ENCODE measurements at places on chromosomes 1 and 21.
A peak's percentile ranks its signal among the peaks of the same experiment; 100 is the strongest.

GRCh38 chr1:89286549-89287180 is 14.0 kb upstream of the GBP5 start:
- no peak for DNase-seq

DNA sequence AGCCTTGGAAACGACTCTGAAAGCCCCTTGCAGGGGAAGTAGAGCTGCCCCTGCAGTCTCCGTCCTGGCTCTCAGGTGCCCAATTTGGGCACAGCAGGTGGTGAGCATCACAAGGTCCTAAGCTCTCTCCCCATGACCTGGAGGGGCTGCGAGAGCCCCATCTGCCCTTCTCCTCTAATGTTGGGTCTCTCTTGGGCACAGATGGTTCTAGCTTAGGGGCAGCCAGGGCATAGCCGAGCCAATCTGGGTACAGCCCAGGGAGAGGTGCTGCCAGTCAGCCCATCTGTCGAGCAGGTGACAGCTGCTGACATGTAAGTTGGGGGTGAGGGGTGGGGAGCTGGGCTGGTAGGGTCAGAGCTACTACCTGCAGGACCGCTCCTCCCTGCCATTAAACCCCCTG is 50.7 kb downstream of the SYT2 start:
- DNase-seq: no peak

GRCh38 chr1:32741413-32742198 is 39.0 kb upstream of the SYNC start:
- no peak for DNase-seq

GRCh38 chr1:53259932-53260331 is 21.6 kb upstream of the MAGOH start:
- DNase-seq: no peak

DNA sequence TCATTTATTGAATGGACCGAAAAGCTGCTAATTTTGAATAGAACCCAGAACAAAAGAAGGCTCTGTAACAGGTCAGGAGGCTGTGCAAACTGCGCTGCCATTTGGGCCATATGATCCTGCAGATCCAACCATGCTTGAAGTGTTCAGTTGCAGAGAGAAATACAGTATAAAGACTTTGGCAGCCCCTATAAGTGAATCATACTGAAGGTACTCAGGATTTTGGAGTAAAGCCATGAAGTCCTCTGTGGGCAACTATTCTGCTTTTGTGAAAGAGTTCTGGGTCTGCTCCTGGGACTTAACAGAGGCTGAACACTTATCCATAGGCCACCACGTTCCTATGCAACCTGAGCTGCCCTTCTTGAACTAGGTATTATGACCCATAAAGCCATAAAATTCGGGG is 1613.6 kb upstream of the PRMT6 start:
- DNase-seq: no peak

DNA sequence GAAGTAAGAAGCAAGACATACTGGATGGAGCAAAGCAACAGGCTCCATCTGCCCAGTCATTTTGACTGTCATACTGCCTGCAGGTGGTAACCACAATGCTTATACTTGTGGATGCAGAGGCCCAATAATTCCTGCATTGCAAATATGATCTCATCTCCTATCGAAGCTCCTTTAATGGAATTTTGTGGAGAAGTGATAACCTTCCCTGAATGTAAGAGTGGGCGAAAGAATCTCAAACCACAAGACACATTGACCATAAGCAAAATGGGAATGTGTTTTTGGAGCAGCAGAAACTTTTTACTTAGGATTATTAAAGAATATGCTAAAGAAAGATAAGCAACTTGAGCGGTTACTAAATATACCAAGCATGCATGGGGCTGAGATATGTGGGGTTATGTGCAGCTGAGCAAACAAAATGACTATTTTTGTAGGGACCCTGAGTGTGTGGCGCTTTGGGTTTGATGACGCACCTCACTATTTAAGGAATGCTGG is 77.4 kb upstream of the BACH1 start:
- DNase-seq: no peak

GRCh38 chr1:110643879-110644472 is 30.8 kb downstream of the KCNA3 start:
- no peak for DNase-seq

DNA sequence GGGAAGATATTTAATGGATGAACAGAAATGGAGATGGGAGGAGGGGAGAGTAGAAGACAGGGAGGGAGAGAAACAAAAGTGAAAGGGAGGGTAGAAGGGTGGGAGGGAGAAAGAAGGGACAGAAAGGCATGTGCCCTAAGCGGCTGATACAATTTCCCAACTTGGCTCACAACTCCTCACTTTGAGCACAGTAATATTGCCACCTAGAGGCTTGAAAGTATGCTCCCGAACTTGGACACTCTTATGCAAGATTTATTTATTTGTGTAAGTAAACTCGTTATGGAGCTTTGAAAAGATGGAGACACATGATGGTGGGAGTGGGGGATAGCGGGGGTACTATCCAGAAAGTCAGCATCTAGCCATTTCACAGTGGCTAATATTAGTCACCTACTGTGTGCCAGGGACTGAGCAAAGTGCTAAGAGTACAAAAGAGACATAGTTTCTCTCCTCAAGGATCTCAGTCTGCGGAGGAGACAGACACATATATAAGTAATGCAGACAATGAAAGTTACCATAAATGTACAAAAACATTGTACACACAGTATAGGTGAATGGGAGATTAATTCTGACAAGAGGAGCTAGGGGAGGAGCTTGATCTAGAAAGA is 189.7 kb downstream of the SEC16B start:
- peak; percentile 25 for DNase-seq

GRCh38 chr1:207454046-207454964 is at the start of gene CR2:
Gene CR2 (plus strand): TSS chr1:207454328. CDS start chr1:207454419, 91 bp downstream.
- DNase-seq: peak; percentile 26

DNA sequence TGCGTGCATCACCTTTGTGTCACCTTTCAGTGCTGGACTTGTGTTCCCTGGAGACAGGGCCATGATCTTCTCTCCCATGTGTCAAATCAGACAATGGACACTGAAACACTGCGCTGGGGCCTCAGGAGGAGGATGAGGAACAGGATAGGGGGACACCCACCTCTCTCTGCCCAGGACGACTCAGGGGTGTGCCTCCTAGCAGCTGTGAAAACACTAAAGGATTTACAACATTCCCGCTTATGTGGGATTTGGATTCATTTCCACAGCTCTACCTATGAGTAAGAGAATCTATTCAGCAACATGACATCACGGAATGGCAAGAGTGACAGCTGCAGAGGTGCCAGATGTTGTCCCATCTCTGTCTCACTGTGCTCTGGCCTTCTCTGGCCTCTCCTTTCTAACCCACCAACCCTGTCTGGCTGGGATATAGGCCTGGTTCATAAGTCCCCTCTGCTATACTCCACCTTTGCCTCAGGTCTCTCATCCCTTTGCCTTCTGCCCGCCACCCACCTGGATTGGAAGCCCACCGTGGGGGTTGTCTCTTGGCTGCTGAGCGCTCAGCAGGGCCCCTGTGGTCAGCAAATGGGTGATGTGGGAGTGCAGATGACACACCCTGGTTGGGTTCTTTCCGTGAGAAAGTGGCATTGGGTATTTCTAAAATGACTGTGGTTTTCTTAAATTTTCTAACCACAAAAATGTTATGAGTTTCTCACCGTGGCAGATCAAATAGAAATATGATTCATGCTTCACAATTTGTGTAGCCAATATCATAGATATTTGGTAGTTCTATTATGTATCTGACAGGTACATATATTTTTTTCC is 47.1 kb upstream of the TLR5 start:
- DNase-seq: no peak

DNA sequence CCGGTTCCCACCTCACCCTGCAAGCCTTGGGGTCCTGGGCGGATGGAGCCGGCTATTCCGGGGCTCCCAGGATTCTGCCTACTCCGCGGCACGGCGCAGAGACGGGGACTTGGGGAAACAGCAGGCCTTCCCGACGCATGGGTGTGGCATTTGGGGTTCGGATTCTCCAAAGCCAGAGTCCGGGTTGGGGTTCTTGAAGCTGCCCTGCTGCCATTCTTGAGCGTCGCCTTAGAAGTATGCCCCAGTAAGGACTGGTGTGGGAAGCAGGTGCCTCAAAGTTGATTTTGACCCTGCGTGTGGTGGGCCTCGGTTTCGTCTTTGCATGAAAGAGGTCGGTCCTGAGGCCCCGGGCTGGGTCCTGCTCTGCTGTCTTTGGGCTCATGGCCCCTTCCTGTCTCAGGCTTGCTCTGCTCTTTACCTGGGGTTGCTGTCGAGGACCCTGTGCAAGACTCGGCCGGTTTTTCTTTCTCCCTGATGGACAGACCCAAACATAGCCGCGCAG is 696 bp downstream of the GUK1 start:
- DNase-seq: no peak

GRCh38 chr21:35220301-35220700 is 171.2 kb upstream of the RUNX1 start:
- no peak for DNase-seq

DNA sequence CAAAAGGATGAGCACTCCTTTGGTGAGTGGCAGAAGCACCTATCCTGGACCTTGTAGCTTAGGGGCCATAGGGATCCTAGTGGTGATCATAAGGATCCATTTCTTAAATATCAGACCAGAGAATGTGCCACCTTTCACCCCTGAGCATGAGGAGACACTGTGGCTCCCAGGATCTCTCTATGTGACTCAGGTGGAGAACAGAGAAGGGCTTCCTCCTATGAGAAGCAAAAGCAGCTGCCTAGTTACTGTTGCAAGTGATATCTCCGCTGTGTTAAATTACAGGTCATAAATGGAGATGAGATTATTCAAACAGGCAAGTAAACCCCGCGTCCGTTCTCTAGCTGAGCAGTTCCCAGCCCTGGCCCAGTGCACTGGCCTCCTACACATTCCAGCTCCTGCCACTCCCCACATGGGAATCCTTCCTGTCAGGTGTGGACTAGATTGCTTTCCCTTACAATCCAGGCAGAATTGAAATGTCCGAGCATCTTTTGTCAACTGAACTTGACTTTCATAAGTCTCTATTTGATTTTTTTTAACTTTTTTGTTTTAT is 26.3 kb downstream of the CLEC20A start:
- DNase-seq: no peak

- DNase-seq: no peak
These were observed 10.7 kb upstream of the ELOA start for GRCh38 chr1:23732363-23733224.

GRCh38 chr1:112319371-112320040 is 76.5 kb upstream of the CTTNBP2NL start:
- DNase-seq: no peak

DNA sequence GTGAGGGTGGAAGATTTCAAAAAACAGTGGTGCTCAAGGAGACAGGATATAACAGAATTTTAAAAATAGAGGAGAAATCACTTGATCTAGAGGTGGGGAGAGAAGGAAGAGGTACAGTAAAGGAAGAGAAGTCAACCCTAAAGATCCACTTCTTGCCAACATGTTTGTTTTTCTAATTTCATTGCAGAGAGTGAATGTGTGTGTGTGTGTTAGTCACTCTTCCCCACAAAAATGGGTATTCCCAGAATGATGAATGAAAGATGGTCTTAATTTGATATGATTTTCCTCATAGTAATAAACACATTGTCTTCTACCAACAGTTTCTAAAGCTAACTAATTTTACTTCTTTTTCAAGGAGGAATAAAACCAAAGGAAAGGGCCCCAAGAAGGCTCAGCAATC is 74.2 kb upstream of the NGF start:
- no peak for DNase-seq

DNA sequence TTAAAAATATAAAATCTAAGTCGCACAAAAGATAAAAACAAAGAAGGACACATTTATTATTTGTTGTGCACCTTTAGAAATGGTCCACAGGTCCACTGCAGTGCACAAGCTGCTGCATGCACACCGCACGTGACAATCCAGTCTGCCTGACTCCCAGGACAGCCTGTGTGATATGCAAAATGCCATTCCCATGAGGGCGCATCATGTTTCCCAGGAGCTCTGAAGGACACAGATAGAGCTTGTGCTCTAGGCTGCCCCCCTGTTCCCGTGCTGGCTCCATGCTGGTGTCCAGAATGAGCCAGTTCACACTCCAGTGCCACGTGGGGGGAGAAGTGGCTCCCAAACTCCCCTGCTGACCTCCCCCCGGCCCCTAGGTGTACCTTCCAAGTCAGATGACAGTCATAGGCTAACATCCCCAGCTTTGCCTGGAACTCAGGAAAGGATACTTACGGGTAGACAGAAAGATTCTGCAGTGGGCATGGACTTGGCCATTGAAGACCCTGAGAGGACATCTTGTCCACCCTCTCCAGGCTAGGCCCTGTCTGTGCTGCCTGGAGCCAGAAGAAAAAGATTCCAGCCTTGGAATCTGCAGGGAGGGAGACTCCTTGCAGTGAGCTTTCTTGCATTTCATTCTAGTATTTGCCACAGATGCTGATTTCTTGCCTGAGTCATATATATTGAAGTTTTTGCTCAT is 26.3 kb downstream of the RAB7B start:
- no peak for DNase-seq

DNA sequence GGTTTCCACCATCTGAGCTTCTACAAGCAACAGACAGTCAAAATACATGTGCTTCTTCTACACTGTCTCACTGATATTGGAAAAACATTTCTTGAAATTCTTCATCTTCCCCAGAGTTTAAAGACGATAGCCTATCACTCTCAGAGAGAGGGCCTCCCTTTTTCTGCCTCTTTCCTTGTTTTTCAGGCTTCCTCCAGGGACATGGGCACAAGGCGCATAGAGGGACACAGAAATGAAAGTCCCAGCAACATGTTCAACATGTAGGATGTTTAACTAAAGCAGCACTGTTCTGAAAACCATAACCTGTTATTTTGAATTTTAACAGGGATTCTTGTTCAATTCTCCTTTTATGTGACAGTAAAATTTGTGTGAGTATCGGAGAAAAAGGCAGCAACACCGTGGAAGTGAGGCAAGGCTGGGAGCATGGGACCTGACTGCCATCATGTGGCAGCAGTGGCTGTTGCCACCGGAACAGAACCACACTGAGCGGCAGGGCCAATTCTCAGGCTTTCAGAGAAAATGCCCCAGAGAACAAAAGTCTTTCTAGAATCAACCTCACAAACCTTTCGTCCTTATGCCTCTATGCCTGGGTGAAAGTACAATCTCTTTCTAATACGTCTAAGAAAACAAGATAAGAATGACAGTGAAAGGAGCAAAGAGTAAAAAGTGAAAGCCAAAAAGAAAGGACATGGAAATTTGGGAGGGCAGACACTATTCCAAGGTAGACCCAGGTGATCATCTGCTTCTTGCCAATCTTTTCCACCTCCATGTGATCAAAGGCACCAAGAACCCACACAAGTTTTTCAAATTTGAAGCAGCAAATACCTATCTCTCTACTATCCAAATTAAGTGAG is 54.5 kb downstream of the PCNX2 start:
- DNase-seq: no peak

- DNase-seq: no peak
These were observed 1.4 kb upstream of the SPATA1 start for GRCh38 chr1:84504580-84505492.
